Activated gamma-delta T cell treated with anti-CD3 and anti-CD28 coated beads, Interleukin-2, amount 50 U/mL, for 16 hours (primary cell): ENCODE measurements at places on chromosomes 4 and X.
A peak's percentile ranks its signal among the peaks of the same experiment; 100 is the strongest.

DNA sequence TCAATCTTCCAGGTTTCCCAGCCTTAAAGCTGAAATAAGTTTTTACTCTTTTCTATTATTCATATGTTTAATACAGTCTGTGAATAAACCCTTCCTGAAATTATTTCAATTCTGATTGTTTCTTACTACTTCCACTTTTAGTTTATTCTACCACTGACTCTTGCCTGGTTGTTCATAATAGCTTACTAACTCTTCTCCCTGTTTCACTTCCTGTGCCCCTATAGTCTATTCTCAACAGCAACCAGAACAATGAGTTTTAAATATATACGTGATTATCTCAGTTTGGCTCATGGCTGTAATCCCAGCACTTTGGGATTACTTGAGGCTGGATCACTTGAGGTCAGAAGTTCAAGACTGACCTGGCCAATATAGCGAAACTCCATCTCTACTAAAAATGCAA lies 408.0 kb upstream of the SPOCK3 start:
- DNase-seq = no peak

DNA sequence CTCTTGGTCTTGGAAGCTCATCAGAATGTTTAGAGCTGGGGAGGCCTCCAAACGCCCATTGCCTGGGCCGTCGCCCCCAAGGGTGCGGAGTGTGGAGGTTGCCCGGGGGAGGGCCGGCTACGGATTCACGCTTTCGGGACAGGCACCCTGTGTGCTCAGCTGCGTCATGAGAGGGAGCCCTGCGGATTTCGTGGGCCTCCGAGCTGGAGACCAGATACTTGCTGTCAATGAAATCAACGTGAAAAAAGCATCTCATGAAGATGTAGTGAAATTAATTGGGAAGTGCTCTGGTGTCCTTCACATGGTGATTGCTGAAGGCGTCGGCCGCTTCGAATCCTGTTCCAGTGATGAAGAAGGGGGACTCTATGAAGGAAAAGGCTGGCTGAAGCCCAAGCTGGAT lies 23.3 kb downstream of the RGS12 start:
- no peak for DNase-seq

- DNase-seq = no peak
These were observed 30.2 kb downstream of the OFD1 start for GRCh38 chrX:13764765-13765164.

- no peak for DNase-seq
These were observed 210.6 kb downstream of the LDB2 start for GRCh38 chr4:16687845-16688244.

GRCh38 chr4:16196482-16197393 lies 29.5 kb downstream of the TAPT1 start:
- DNase-seq = no peak

DNA sequence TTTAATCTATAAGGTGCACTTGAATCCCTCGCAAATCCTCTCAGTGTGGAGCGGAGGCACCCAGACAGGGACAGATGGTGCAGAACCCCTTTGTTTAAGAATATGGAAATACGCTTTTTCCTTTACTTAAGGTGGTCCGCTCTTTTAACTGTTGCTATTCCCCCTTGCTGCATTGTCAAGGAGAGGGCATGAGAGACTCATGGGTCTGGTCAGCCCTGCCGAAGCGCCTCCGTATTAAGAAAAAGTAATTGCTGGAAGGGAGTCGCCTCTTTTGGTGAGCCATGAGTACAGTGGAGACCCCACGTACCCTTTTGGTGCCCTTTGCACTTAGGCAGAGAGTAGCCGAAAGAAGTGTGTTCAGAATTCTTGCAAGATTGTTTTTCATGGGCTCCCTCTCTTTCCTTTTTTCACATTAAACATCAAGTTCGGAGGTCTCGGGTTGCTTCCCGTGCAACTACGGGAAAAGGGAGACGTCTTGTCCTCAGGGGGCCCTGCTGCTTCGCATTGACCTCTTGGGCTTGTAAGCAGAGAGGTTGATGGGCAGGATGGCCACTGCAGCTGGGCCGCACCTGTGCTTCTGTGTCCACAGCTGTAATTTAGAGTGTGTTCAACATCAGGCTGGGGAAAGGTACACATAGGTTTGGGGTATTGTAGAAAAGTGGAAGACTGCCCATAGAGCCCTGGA lies 109.6 kb downstream of the SPRY1 start:
- no peak for DNase-seq

DNA sequence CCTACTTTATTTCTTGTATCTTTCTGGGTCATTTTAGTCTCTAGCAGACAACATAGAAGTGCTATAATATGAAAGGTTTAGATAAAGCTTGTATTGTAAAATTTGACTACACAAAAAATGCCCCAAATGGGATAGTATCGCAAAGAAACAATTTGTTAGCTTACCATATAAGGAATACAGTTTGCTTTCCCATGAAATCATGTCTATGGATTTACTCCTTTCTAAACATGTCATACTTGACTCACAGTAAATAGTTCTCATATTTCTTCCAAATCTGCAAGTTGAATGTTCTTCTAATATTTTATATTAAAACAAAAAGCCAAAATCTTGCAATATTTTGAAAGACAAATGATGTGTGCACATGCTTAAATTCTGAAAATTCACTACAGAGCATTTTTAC lies 103.9 kb downstream of the PPA2 start:
- no peak for DNase-seq

DNA sequence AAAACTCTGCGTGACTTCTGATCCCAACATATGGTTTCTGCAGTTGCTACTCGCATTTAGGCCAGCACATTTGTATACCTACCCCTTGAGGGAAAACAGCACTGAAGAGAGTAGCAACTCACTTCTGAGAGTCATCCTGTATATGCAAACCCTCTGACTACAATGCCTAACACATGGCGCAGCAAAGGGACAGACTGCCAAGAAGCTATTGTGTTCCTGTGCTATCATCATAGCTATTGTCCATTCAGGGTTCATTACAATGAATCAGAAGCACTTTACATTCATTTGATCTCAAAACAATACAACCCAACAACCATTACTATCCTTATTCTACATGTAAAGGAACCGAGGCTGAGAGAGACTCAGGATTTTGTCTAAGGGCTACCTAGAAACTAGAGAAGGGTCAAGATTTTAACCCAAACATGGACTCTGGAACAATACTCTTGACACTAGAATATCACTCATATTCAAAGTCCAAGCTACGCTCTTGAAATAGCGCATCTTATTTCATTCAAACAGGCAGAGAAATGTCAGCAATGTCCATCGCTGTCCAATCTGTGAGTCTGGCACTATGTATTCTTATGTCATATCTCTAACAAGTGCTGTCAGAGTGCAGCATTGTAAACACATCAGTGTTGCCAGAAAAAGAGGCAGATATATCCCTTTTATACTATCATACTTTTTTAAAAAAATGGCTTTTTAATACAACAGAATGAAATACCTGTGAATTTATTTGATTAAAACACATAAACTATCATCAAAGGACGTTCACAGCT lies 173.6 kb downstream of the CORIN start:
- no peak for DNase-seq

GRCh38 chrX:141278306-141278705 lies 36.0 kb upstream of the SPANXC start:
- DNase-seq = no peak

DNA sequence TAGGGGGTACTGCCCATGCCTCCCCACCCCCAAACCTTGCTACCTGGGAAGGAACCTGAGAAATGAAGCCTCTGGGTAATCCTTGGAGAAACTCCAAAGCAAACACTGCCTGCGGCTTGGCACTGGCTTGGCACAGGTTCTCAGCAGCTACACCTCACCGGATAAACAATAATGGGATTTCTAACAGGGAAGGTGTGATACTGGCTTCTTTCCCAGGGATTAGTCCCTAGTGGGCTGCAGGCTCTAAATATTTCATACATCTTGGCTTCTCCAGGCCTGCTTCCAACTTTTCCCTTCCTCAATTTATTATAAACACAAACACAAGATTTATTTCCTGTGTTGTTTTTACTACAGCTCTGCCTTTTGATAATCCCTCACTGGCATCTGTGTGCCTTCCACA lies 12.5 kb downstream of the SEC24D start:
- no peak for DNase-seq

DNA sequence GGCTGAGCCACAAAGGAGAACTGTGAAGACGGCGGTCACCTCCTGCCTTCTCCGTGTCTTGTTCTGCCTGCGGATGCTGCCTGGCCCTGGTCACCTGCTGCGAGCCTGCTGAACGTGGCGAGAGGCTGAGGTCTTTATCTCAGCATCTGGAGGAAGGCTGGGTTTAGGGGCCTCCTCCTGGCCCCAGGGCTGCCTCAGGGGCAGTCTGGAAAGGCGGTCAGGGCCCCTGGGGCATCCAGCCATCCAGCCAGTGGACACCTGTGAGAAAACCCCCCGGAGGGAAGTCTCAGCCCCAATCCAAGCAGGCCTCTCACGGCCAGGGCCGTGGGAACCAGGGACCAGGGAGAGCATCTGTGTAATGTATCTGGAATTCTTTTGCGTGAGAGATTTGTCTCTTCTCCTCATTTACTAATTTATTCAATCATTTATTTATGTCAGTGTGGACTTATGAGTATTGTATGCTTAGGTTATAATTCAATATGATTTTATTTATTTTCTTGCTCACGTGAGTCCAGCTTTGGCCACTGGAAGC lies 11.3 kb downstream of the PDE6B start:
- no peak for DNase-seq

DNA sequence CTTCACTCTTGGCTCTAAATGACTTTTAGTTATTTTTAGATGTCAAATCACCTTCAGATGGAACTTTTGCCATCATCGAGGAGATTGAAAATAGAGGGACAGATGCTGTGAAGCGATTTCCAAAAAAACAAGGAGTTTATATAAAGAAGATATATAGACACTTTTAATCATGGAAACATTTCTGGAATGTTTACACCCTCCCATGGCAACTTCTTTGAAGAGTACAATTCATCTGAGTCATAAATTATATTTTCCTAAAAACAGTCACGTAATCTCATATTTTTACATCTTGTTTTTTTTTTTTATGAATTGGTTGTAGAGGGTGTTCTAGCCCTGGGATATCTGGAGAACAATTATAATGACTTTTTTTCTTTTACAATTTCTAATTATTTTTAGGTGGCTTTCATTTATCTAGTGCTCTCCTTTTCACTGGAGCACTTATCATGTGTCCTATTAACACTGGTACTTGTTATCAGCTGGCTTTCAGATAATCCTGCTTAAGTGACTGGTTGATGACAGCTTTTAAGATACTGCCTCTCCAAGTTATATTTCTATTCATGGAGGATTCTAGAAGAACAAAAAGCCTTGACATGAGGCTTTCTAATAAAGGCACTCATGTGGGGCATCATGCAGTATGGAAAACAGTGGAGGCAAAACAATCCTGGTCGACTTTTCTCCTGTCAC lies 24.9 kb downstream of the PCDH7 start:
- DNase-seq = no peak

DNA sequence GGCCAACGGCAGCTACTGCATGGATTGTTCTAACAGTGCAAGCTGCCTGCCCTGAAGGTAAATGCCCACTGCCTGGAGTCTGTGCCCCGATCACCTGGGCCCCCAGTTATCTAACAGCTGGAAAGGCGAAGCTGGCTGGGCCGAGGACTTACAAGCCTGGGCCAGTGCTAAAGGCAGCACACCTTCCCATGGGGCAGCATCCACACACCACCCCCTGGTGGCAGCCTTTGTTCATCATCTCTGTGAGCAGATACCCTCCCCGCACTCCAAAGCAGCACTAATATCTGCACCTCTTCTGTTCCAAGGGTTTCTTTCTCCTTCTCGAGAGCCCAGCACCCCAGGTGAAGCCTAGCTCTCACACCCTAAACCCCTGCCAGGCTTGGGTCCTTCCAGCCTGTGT lies 7.6 kb downstream of the SLC2A9 start:
- DNase-seq = no peak

GRCh38 chrX:39903937-39904336 lies 193.8 kb downstream of the BCOR start:
- DNase-seq = no peak

DNA sequence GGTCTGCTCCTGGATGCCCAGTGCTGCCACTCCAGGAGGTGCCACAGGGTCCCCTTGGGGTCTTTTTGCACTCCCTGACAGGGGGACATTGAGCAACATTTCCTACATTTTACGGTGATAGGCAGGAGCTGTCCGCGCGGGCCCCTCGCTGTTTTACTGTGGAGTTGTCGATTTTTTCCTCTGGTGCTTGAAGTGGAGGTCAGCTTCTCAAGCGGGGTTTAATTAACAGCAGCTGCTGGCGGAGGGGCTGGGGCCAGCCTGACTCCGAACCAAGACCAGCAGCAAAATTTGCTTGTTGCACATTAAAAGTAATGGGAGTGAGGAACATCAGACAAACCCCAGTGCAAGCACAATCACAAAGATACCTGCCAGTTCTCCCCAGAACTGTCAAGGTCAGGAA lies 13.2 kb upstream of the SH3TC1 start:
- no peak for DNase-seq

- no peak for DNase-seq
These were observed 445.5 kb upstream of the NDST3 start for GRCh38 chr4:117588771-117589170.

- DNase-seq = peak; percentile 41
These were observed 263.8 kb upstream of the RPS6KA3 start for GRCh38 chrX:20530406-20530921.

DNA sequence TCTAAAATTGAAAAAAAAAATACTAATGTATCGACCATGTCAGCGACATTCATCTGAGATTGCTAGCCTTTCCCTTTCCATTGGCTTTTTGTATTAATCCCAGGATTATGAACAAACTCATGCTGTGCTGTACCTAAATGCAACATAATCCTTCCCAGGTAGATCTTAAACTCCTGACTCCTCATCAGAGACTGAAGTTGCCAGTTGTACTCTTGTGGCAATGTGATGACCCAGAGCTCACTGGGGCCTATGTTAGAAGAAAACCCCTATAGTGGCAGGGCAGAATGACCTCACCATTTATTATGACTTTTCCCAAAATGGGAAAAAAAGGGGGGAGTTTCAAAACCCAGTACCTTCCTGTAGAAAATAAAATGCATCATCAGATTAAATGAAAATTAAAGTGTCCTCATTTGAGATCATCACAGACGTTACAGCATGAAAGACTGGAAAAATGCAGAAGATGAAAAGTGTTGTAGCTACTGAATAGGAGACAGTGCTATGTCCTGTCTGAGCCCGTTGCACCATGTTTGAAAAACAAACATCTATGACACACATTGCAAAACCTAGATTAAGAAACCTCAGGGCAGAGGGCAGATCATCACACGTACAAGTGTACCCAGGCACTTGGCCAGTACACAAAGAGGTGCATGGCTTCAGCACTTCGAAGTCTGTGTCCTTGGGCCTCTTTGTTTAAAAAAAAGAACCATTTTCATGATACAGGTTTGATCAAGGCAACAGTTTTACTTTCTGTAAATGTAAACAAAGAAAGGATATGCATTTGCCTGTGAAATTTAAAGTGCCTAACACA lies 6.8 kb upstream of the ACSL4 start:
- no peak for DNase-seq

GRCh38 chr4:145583191-145584055 lies 35.8 kb upstream of the MMAA start:
- no peak for DNase-seq

DNA sequence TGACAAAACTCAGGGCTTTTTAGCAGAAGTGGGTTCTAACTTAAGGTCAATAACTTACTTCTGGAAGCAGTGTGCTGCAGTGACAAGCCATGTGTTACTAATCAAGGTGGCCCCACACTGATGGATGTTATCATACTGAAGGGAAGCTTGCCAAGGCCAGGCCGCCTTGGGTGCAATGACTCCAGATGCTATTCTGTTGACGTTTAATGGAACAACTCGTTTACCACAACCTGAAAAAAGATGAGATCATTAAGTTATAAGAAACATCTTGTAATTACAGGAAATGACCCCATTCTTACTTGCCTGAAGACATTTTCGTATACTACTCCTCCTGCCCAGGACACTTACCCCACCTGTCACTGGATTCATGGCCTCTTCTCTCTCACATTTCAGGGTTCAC lies 38.9 kb upstream of the TMPRSS11D start:
- DNase-seq = no peak

GRCh38 chrX:123830309-123830708 lies 29.5 kb upstream of the XIAP start:
- no peak for DNase-seq
